ENCODE measurements at places on chromosomes 12 and 14.
A peak's percentile ranks its signal among the peaks of the same experiment; 100 is the strongest.

DNA sequence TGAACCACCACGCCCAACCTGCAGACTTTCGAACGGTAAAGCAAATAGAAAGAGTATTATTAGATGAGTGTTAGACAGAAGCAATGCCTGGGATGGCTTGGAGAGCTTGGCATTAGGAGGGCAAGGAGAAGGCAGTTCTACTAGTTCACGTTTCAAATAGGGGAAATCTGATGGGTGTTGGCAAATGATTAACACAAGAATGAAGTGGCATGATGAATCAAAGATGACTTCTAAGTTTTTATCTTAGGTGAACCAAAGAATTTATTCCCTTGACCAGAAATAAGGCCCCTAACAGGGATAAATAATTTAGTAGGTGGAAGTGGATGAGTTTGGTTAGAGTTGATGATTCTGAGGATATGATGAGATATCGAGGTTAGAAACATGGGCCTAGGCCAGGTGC lies 38.5 kb downstream of the DRAM1 start:
- DNase-seq = no peak

- no peak for DNase-seq
These were observed 12.7 kb downstream of the PROX2 start for GRCh38 chr14:74863274-74863673.

- DNase-seq = no peak
These were observed 118.3 kb downstream of the GALC start for GRCh38 chr14:87874676-87875075.

DNA sequence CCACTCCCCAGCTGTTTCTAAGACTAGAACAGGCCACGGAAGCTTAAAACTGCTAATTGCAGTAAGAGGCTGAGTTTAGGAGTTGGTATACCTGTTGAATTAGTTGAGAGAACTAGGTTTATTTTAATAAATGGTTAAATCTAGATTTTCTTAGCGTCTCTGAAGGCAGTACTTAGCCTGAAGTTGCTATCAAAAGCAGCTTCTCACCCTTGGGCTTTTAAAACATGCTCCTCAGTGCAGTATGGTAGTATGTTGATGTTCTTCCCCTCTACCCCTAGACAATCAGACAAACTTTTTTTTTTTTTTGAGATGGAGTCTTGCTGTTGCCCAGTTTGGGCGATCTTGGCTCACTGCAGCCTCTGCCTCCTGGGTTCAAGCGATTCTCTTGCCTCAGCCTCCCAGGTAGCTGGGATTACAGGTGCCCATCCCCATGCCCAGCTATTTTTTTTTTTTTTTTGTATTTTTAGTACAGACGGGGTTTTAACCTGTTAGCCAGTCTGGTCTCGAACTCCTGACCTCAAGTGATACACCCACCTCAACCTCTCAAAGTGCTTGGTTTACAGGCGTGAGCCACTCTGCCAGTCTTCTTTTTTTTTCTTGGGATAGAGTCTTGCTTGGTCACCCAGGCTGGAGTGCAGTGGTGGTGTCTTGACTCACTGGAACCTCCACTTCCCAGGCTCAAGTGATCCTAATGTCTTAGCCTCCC lies 6.8 kb downstream of the SRSF5 start:
- DNase-seq = no peak

GRCh38 chr14:61364243-61364642 lies 42.9 kb downstream of the PRKCH start:
- no peak for DNase-seq

DNA sequence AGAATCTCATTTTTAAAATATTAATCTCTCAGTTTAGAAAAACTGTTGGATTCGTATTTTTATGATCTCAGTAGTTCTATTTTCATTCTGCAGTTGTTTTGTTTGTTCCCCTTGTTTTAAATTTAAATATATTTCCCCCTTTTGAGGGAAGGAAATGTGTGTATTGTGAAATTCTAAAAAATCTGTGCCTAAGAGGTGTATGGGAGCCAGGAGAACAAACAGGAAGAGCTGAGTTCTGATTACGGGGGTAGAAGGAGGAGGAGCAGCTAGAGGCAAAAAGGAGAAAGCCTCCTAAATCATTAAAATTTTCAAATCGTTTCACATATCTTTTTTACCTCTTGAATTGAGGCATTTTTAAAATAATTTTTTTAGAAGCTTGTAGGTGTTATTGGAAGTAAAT lies 2.3 kb downstream of the RDH12 start:
- no peak for DNase-seq

DNA sequence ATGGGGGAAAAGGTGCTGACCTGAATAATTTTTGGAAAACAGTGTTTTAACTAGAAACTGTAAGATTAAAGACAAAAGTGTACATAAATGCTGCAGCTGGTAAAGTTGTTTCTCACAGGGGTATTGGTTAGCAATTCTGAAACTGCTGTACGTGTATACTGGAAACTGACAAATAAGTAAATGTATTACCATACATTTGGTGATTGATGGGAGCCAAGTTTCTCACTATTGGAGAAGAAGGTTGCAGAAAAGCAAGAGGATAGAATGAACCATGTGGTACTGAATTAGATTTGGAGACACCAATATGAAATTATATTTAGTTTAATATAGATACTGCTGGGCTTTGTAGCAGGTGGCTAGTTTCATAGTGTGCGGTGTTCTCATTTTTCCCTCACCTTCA lies 19.6 kb upstream of the FBXO33 start:
- no peak for DNase-seq

DNA sequence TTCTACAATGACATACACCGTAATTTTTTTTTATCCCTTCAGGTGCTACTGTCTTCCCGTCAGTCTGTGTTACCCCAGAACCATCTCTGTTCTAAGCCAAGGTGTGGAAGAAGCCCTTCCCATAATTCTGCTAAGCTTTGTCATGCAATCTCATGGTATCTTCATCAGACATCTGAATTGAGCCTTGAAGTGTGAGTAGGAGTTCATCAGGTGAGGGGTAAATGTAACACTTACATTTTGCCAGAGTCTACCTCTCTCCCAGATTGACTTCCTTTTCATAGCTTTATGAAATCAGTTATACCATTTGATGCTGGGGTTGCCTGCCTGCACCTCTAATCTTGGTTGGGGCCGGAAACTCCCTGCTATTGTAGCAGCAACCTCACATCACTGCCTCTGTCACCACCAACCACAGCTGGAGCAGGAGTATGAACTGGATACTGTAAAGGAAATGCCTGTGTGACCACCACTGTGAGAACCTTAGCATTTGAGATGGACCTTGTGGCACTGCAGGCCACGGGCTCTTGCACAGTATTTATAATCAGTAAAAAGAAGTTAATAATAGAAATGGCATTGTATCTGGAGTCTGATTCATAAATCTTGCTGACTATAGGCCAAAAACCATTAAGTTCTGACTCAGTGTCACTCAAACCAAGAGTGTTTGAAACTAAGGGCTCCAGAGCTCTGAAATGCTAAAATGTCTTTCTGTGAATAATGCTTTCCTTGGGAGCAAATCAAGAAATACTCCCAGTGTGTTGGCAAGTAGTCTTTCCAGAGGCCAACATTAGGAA lies 58.7 kb upstream of the STK38L start:
- no peak for DNase-seq

DNA sequence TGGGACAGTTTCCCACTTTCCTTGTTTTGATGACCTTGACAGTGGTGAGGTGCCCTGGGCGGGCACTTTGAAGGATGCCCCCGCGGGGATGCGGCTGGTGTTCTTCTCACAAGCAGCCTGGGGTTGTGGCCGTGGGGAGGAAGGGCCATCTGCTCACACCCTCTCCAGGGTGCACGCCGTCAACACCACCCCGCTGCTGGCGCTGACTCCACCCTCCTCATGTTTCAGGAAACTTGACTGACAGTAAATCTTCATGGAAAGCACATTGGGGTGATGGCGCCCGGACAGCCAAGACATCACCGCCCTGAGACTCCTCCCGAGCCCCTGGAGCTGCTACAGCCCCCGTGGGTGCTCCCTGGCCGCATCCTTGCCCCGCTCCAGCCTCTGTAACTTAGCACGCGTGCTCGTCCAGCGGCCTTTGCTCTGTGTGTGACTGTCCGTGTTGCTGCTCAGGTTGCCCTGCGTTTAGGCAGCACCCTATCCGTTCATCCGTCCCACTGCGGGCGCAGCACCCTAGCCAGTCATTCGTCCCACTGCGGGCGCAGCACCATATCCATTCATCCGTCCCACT lies 150.2 kb upstream of the C14orf180 start:
- no peak for DNase-seq

GRCh38 chr12:5914387-5915149 lies 30.5 kb downstream of the ANO2 start:
- no peak for DNase-seq

DNA sequence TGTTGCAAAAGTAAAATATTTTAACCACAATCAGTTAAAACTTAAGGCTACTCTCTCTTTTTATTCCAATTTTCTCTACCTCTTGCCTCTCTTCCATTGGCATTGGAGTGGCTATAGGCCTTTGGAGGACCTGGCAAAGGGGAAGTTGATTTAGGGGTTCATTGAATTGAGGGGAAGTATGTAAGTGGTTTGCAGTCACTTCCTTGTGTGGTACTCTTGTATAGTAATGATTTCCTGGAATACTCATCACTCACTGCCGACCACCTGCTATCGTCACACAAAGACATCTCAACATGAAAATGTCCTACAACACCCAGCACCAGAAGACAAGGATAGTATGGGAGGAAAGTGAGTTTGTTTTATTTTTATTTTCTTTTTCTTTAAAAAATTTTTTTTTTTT lies 45.7 kb upstream of the CPM start:
- no peak for DNase-seq

- DNase-seq = no peak
These were observed 222.9 kb downstream of the SLC15A4 start for GRCh38 chr12:128600886-128601285.

DNA sequence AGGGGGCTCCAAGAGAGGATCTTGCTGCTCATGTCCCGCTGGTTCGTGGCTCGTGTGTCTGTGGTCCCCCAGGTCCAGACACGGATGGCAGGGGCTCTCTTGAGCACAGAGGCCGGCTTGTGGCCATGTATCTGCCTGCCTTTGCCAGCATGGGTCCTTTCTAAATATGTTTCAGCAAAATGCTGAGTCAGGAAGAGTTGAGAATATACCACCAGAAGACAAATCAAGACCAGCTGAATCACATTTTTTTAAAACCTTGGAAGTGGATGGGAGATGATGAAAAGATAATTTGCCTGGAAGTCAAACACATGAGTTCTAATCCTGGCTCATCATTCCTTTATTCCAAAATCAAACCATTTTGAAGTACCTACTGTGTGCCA lies 58.0 kb downstream of the NUAK1 start:
- no peak for DNase-seq

- DNase-seq = no peak
These were observed 1.4 kb downstream of the ACAD10 start for GRCh38 chr12:111687255-111687654.

DNA sequence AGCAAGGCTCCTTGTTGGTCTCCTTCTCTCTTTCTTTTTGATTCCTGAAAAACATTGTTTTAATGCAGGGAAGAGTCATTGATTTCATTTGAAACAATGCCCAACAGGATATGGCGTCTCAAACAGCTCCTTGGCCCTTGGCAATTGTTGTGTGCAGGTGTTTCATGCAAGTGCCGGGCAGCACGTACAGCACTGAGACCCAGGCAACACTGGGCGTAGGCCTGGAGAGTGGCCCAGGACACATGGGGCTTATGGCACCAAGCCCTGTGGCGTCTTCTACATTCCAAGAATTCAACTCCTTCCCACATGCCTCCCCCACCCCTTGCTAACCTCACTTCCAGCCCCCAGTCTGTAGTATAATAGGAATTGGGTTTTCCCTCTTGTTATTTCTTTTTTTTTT lies 230.4 kb downstream of the SPTSSA start:
- no peak for DNase-seq

DNA sequence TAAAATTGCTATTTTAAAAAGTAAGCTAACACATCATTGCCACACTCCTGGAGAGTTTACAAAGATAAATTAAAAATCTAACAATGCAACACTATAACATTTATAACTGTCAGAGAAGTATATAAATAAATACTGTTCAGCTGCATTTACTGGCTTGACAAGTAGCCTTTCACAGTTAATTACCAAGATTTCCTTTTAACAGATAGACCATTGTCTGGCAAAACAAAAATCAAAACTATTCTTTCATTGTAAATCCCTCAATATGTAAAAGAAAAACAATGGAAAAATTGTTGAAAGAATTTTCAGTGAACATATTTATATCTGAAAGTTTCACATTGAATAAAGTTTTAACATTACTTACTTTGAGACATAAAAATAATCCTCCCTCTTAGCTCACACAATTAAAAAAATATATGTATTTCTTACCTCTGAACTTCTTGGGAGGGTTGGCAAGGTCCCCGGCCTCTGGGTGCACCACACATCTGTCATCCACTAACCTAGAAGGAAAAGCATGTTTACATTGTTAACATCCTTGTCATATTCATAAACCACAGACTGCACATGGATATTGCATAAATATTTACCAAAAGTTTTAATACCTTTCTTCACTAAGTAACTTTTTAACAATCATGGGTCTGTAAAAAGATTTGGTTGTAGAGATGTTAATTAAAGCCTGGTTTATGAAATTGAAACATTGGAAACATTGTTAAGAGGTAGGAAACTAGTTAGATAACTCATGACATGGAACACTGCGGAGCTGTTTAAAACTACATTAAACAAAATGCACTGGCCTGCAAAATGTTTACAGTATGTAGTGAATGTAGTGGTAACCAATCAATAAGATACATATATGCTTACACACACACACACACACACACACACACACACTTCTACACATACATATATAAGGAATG lies 43.0 kb downstream of the ITPR2 start:
- peak; percentile 57 for DNase-seq

- no peak for DNase-seq
These were observed 48.7 kb upstream of the BCL11B start for GRCh38 chr14:99320621-99321235.

- no peak for DNase-seq
These were observed 111.0 kb downstream of the TRAFD1 start for GRCh38 chr12:112236386-112236785.

- no peak for DNase-seq
These were observed 9.5 kb upstream of the SLCO1B3 start for GRCh38 chr12:20801035-20801434.

DNA sequence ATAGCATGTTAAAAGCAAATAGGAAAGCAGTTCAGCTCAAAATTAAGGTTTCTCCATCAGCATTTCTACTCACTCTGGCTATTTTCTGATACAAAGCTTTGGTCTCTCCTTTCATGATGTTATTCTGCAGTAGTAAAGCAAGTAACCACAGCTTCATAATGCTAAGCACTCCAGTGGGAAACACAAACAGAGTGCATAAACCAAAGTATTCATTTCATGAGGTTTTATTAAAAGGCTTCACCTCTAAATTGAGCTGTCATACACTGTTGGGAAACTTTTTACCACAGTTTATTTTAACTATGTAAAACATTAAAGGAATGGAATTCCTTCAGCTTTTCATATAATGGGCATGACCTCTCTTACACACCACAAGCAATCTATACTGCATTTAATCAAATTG lies 157.9 kb upstream of the LMO3 start:
- no peak for DNase-seq

DNA sequence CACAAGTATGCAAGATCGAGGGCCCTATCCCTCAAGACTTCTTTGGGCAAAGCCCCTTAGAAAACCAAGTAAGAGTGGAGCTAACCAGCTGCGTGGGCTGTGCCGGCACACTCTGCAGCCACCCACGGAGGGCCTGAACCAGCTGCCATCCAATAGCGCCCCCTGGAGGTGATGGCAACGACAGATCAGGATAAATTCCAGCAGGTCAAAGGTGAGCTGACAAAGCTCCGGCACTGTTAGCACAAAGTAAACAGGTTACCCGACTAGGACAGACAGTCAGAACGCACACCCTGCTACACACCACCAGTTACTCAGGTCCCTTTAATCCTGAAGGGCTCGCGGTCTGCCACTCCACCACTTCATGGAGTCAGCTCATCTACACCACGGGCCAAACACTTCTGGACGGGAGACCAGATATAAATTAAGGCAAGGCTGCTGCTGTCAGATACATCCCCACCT lies 4.9 kb downstream of the ZBTB39 start:
- no peak for DNase-seq
